ENCODE measurements at places on chromosomes 4 and X.

DNA sequence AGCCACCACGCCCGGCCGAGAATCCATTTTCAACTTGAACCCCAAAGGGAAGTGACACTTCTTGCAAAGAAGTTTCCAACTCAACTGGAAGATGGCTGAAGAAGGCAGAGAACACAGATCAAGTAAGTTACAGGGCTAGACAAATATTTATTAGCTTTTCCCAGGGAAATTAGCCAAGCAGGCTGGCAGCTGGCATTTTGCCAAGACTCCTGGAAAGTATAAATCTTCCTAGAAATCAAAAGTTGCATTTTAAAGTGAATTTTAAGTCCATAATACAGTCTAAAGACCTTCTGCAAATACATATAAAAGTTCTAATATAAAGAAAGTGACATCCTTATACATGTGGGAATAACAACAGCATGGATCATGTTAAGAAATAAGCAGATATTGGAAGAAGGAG, 3.4 kb upstream of the MRPL1 start:
- no peak for DNase-seq

- no peak for DNase-seq
Observed at GRCh38 chrX:14916017-14916674, 42.9 kb downstream of the MOSPD2 start.

GRCh38 chr4:7167706-7168105, 24.6 kb upstream of the SORCS2 start:
- DNase-seq, result no peak

DNA sequence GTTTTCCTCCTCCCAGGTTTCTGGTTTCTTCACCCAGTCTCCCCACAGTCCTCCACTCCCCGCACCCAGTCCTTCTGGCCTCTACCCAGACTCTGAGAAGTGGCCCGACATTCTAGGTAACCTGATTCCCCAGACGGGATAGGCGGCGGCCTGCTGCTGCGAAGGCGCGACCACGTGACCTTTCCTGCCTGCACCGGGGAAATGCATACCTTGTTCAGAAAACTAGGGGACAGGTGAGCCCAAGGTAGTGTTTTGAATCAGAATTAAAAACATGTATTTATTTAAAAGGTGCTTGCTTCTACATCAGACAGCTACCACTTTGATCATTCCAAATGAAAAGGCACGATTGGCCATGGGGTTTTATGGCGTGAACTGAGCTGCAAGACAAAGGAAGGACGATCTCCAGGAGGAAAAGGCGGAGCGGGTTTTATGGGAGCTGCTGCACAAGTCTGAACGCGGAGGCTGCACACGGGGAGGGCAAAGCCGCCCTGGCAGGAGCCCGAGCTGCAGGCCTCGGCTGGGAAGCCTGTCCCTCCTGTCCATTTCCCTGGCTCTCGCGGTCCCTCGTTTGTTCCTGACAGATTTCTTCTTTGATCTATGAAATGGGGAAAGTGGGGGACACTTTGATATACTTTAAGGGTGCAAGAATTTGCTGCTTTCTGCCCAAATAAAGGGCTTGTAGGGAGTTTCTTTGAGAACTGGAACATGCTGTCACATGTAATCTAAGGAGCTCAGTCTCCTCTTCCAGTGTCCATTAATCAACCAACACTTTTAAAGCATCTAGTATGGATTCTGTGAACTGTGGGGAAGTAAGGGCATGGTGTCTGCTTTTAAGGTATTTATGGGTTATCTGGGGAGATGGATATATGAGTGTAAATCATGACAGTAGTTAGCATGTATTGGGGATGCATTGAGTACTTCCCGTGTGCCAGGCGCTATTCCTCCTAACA, 150.9 kb downstream of the SPRY1 start:
- no peak for DNase-seq

DNA sequence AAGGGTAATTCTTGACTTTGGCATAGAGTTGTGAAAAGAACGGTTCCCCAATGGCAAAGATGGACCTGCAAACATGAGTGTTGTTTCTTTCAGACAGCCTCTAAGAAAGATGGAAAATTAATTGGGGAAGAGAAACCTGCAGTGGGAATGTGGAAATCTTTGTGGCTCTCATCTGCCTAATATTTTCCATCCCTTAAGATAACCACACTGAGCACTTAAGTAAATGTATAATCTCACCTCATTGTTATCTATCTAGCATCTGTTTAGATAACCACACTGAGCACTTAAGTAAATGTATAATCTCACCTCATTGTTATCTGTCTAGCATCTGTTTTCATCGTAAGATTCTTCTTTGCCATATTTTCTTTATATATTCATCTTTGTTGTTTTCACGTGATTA, 149.3 kb downstream of the NWD2 start:
- no peak for DNase-seq

GRCh38 chr4:150656891-150657290, 74.9 kb downstream of the MAB21L2 start:
- no peak for DNase-seq

DNA sequence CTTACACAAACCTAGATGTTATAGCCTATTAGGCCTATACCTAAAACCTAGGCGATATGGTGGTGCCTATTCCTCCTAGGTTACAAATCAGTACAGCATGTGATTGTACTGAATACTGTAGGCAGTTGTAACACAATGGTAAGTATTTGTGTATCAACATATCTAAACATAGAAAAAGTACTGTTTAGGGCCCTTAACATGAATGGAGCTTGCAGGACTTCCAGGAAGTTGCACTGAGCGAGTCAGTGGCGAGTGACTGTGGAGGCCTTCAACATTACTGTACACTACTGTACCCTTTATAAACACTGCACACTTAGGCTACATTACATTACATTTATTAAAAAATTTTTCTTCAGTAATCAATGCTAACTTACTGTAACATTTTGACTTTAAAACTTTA, 37.8 kb downstream of the WWC2 start:
- no peak for DNase-seq

GRCh38 chr4:88446124-88446523, 10.8 kb upstream of the HERC5 start:
- DNase-seq, result no peak

DNA sequence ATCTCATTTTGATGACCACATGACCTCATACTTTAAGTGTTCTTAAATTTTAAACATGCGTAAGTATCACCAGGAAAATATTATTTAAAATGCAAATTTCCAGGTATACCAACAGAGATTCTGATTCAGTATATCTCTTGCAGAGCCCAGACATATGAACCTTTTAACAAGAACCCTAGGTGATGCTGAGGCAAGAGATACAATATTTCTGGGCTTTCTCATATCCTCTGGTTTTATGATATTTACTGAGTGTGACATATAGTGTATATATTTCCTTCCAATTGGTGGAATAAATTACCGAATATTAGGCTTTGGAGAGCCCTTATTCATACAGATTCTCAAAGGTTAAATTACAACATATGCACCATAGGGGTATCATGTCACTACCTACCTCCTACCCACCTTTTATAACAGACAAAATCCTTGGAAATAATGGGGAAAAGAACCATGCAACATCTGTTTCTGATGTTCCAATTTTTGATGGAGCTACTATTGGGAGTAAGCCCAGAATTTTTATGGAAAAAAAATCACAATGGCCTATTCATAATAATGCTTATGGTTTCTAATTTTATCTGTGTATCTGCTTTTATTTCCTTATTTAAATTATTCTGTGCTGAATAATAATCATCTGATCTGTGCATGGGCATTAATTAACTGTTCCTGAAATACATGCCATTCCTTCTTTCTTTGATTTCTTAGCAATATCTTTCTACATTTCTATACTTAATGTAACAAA, 27.1 kb downstream of the KCTD8 start:
- no peak for DNase-seq

DNA sequence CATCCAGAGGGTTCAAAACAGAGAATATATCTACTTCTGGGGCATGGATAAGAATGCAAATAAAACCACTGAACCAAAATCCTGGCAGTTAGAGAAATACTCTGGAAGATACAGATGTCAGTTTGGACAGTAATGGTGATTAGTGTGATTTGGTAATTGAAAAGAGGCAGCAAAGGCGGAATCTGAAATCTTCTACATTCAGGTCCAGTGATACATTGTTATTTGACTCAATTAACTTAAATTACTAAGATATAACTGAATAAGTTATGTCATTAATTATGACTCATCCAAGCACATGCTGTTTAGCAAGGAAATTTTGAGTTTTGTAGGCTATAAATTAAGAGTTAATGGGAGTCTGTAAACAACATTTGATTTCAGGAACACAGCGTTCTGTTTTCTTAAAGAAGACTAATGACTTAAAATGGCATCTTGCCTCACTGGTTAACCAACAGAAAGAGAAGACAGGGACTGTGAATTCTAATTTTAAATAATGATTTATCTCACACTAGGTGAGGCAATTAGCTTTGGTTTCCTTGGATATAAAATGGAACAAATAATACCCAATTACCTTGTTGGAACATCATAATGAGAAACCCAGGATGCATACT, 937.1 kb downstream of the PDHA2 start:
- DNase-seq, result no peak

GRCh38 chr4:42234817-42235216, 82.4 kb upstream of the BEND4 start:
- no peak for DNase-seq

- no peak for DNase-seq
Observed at GRCh38 chrX:77160301-77160700, 286.9 kb upstream of the FGF16 start.

GRCh38 chr4:42709392-42710065, 52.6 kb upstream of the ATP8A1 start:
- no peak for DNase-seq

- no peak for DNase-seq
Observed at GRCh38 chr4:6322761-6323566, 53.3 kb downstream of the WFS1 start.

DNA sequence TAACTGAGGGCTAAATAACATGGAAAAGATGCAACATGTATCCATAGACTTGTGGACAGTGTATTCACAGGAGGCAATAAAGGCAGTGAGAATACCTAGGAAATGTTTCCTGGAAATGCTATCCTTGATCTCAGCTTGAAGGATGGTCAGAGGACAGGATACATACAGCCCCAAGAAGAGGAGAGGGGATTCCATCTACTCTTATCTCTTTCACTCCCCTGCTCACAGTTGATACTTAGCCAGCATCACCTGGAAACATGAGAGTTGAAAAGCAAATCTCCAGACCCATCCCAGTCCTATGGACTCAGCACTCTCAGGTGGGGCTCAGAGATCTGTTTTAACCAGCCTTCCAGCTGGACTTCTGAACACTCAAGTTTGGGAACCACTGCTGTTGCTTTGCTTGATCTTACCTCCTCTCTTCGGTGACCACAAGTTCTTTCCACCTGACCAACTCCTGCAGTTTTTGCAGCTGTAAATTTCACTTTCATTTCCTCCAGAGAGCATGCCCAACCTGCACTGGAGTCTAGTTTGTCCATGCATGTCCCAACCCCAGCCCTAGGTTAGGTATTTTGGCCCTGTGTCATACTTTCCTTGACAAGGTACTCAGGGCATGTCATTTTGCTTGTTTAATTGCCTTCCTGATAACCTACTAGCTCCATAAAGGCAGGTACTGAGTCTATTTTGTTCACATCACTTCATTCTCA, 10.4 kb downstream of the RELL1 start:
- no peak for DNase-seq

GRCh38 chrX:109089359-109089758, 353.0 kb upstream of the IRS4 start:
- no peak for DNase-seq

- no peak for DNase-seq
Observed at GRCh38 chr4:110876866-110877265, 254.0 kb upstream of the PITX2 start.

- DNase-seq, result no peak
Observed at GRCh38 chrX:102345916-102346315, 93.9 kb downstream of the NXF2B start.

DNA sequence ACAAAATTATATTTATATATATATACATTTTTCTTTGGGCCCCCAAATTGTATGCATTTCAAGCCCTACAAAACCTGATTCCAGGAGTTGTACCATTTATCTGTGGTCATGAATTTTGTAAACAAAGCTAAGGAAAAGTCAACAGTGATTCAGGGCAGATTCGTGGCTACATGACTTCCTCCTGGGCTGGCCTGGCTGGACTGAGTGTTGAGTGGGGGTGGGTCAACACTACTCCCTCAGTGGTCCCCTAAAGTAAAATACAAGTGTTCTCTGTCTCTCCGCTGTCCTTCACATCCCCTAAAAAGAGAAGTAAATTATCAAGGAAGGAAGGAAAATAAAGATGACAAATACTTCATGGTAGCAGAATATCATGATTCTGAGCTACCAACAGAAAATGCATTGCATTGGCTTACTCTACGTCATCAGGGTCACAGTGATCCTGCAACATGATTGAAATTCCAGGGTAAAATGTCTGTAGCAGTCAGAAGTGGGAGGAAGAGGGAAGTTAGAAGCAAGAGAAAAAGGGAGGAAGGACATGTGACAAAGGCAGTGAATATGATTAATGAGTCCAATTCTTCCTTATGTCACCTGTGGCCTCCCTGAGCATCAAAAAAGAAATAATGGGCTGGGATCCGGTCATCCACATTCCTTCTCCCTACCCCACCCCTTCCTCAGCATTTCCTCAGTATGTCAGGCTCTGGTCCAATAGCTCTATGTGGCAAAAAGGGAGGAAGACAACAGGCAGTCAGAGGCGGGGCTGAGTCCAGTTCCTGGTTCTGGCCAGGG, 42.4 kb upstream of the MYOZ2 start:
- no peak for DNase-seq

DNA sequence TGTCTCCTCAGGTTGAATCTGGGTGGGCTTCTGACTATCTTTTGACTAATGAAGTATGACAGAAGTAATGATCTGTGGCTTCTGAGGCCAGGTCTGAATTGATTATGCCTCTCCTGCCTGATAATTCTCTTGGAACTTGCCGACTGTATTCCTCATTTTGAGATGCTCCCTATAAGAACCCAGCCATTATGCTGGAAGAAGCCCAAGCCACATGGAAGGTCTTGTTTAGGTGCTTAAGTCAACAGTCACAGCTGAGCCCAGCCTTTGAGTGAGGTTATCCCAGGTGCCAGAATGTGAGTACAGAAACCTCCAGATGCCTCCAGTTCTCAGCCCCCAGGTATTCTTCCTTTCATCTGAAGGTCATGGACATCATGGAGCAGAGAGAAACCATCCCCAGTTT, 456.6 kb downstream of the IL15 start:
- DNase-seq, result no peak

GRCh38 chrX:41142130-41142910, 57.1 kb downstream of the USP9X start:
- DNase-seq, result no peak

GRCh38 chr4:6526671-6527091, 48.3 kb upstream of the MAN2B2 start:
- no peak for DNase-seq

DNA sequence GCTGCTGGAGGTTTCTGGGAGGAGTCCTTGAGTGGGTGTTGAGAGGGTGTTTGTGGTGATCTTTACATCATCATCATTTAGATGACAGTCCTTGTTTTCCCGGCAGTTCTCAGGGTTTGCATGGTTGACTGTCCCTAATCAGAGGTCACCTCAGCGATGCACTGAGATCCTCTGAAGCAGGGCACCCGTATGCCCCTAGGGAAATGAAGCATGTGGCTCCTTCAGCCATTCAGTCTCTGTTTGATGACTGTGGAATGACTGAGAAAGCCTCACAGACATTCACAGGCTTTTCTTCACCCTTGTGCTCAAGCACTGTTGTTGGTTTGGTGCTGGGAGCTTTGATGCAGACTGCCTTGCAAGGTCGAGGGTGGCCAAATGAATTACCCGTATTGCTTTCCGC, 474.7 kb downstream of the SPRY1 start:
- DNase-seq, result no peak

Data from NCI-H1930 (cell line).